ENCODE measurements at places on chromosomes 13 and 19.

DNA sequence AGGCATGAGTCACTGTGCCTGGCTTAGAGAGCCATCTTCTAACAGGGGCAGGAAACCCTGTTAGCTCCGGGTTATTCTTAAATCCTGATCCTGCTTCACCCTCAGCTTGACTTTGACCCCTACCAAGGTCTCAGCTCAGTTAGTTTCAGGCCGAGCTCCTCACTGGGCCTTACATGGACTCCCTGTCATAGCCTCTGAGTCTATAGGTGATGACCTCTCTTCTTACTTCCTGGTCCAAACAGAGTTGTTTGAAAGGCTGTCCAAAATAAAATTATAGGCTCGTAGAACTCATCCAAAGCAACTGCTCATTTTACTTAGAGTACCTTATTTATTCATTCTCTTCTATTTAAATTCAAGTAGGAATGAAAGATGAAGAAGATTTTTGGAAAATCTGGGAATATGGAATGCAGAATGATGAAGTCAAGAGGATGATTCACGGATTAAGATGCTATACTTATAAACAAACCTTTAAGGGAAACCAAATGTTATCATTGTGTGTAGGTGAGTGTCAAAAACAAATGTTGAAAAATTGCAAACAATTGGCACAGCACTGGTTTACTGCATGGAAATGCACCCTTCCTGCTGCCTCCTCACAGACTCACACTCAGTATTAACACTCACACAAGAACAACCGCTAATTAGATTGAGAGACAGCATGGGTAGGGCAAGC lies 174.1 kb downstream of the RGCC start:
- H3K4me1 ChIP-seq = no peaks in the 10 kb centered on the region
- H3K27ac ChIP-seq = no peak overlapping the region
- H3K27me3 ChIP-seq = no peaks in the 10 kb centered on the region
- H3K36me3 ChIP-seq = peaks cover 4% of the 10 kb centered on the region

- no peak overlapping the region for H3K4me3 ChIP-seq
- H3K4me1 ChIP-seq = peaks cover 14% of the 10 kb centered on the region
- H3K27ac ChIP-seq = no peak overlapping the region
- no peaks in the 10 kb centered on the region for H3K27me3 ChIP-seq
- H3K36me3 ChIP-seq = peaks cover 48% of the 10 kb centered on the region
- DNase-seq = no peak
Observed at GRCh38 chr13:73717632-73718031, 416.6 kb downstream of the KLF12 start.

- H3K27ac ChIP-seq = no peak overlapping the region
- H3K4me1 ChIP-seq = no peaks in the 10 kb centered on the region
- H3K27me3 ChIP-seq = no peaks in the 10 kb centered on the region
- H3K36me3 ChIP-seq = no peaks in the 10 kb centered on the region
Observed at GRCh38 chr13:77528834-77529500, 6.5 kb upstream of the SCEL start.

GRCh38 chr13:47455626-47456025 lies 545.4 kb downstream of the SUCLA2 start:
- H3K27me3 ChIP-seq = no peaks in the 10 kb centered on the region
- H3K4me1 ChIP-seq = no peaks in the 10 kb centered on the region
- DNase-seq = no peak
- no peak overlapping the region for H3K27ac ChIP-seq
- no peak overlapping the region for H3K4me3 ChIP-seq

GRCh38 chr19:14405758-14406644 lies 13.1 kb downstream of the DDX39A start:
- peaks cover 83% of the 10 kb centered on the region for H3K36me3 ChIP-seq
- H3K27ac ChIP-seq = peak overlapping the region; percentile 56
- no peaks in the 10 kb centered on the region for H3K27me3 ChIP-seq
- no peak overlapping the region for H3K4me3 ChIP-seq
- DNase-seq = peak; percentile 93
- peaks cover 37% of the 10 kb centered on the region for H3K4me1 ChIP-seq

DNA sequence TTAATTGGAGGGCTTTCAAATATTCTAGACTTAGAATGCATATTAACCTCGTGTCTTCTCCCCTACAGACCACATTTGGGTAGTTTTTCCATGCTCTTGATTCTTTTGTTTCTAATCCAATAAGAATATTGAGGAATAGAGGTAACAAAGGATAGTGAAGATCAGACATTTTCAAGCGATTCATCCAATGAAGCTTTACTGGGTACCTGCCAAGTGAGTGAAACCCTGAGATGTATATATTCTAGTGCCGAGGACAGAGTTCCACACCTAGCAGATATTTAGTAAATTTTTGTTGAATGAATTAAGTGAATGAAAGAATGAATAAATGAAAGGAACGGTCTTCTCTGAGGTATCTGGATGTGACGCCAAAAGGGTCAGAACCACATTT lies 442 bp upstream of the RFC3 start:
- peaks cover 5% of the 10 kb centered on the region for H3K27me3 ChIP-seq
- peaks cover 19% of the 10 kb centered on the region for H3K4me1 ChIP-seq
- H3K4me3 ChIP-seq = peak overlapping the region; percentile 93
- H3K36me3 ChIP-seq = peaks cover 15% of the 10 kb centered on the region
- peak overlapping the region; percentile 91 for H3K27ac ChIP-seq

GRCh38 chr13:42369071-42369797 lies 97.3 kb downstream of the AKAP11 start:
- no peak overlapping the region for H3K27ac ChIP-seq
- H3K4me3 ChIP-seq = no peak overlapping the region
- H3K4me1 ChIP-seq = peaks cover 15% of the 10 kb centered on the region

- H3K27me3 ChIP-seq = no peaks in the 10 kb centered on the region
- H3K4me3 ChIP-seq = peak overlapping the region; percentile 17
- peak overlapping the region; percentile 67 for H3K27ac ChIP-seq
- peaks cover 83% of the 10 kb centered on the region for H3K4me1 ChIP-seq
Observed at GRCh38 chr13:114124921-114125320, 7.5 kb downstream of the RASA3 start.

DNA sequence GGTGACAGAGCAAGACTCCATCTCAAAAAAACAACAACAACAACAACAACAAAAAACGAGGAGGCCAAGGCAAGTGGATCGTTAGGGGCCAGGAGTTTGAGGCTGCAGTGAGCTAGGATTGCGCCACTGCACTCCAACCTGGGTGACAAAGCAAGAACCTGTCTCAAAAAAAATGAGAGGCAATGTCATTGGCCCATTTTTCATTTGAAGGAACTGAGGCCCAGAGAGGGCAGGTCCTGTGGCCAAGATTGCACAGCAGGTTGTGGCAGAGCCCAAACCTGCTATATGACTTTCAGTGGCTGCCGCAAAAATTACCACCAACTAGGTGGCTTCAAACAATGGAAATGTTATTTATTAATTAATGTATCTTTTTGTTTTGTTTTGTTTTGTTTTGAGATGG lies 5.5 kb downstream of the PIK3R2 start:
- H3K36me3 ChIP-seq = peaks cover 14% of the 10 kb centered on the region
- H3K27me3 ChIP-seq = no peaks in the 10 kb centered on the region
- H3K27ac ChIP-seq = no peak overlapping the region
- H3K4me1 ChIP-seq = peaks cover 25% of the 10 kb centered on the region
- no peak for DNase-seq

DNA sequence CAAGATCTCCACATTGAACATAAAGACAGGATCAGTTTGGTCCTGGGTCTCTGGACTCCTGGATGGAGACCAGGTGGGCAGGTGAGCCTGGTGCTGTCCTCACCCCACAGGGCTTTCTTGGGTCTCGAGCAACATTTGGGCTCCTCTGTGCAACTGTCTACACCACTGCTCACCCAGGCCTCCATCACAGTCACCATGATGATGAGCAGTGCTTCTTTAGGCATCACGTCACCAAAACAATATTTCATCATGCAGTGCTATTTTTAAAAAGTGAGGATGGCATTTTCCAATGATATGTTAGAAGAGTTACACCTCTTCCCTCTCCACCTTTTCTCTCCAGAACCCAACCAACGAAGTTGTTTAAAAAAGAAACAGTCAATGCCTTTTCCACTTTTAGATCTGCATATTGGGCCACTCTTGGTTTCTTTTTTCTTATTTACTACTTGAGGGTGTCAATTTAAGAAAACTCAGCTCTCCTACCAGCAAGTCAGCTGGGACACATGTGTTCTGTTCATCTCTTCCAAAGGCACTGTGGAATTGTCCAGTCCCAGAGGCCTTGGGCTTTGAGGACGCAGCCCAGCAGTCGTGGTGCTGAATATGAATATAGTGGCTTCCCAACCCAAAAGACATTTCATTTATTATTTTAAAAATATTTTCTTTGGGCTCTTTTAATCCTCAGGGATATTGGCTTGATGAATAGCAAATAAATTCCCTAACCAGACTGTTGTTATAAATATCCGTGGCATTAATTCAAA lies 405.7 kb downstream of the KCNRG start:
- no peaks in the 10 kb centered on the region for H3K27me3 ChIP-seq
- no peaks in the 10 kb centered on the region for H3K36me3 ChIP-seq
- H3K4me1 ChIP-seq = peaks cover 13% of the 10 kb centered on the region
- H3K27ac ChIP-seq = no peak overlapping the region
- no peak for DNase-seq
- H3K4me3 ChIP-seq = no peak overlapping the region

- DNase-seq = no peak
- H3K27me3 ChIP-seq = no peaks in the 10 kb centered on the region
- H3K4me3 ChIP-seq = peak overlapping the region; percentile 77
Observed at GRCh38 chr19:7832009-7832408, 2.0 kb downstream of the EVI5L start.

DNA sequence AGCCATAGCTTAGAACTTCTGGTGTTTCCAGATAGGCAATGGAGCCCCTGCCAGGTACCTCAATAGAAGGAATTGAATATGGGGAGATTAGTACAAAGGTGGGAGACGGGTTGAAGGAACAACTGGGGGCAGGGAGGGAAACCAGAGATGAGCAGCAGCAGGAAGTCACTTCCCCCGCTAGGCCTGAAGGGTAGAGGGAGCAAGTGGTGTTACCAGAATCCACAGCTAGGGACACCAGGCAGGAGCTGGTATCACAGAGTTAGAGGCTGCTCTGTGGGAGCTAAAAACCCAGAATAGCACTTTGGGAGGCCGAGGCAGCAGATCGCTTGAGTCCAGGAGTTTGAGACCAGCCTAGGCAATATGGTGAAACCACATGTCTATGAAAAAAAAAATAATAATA lies 15.3 kb upstream of the HNRNPUL1 start:
- peaks cover 10% of the 10 kb centered on the region for H3K27me3 ChIP-seq
- no peaks in the 10 kb centered on the region for H3K4me1 ChIP-seq
- no peak overlapping the region for H3K27ac ChIP-seq
- no peaks in the 10 kb centered on the region for H3K36me3 ChIP-seq
- no peak overlapping the region for H3K4me3 ChIP-seq

GRCh38 chr13:104301171-104301975 lies 1235.2 kb upstream of the SLC10A2 start:
- H3K27me3 ChIP-seq = no peaks in the 10 kb centered on the region
- no peaks in the 10 kb centered on the region for H3K4me1 ChIP-seq
- H3K27ac ChIP-seq = no peak overlapping the region
- H3K4me3 ChIP-seq = no peak overlapping the region
- H3K36me3 ChIP-seq = no peaks in the 10 kb centered on the region
- no peak for DNase-seq

DNA sequence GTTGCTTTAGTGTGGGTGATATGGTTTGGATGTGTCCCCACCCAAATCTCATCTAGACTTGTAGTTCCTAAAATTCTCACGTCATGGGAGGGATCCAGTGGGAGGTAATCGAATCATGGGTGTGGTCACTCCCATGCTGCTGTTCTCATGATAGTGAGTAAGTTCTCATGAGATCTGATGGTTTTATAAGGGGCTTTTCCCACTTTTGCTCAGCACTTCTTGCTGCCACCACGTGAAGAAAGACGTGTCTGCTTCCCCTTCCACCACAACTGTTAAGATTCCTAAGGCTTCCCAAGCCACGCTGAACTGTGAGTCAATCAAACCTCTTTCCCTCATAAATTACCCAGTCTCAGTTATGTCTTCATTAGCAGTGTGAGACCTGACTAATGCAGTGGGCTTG lies 26.0 kb downstream of the OR10H4 start:
- H3K4me3 ChIP-seq = no peak overlapping the region
- H3K4me1 ChIP-seq = no peaks in the 10 kb centered on the region
- DNase-seq = no peak
- H3K27ac ChIP-seq = no peak overlapping the region
- H3K36me3 ChIP-seq = no peaks in the 10 kb centered on the region
- H3K27me3 ChIP-seq = peaks cover 27% of the 10 kb centered on the region

DNA sequence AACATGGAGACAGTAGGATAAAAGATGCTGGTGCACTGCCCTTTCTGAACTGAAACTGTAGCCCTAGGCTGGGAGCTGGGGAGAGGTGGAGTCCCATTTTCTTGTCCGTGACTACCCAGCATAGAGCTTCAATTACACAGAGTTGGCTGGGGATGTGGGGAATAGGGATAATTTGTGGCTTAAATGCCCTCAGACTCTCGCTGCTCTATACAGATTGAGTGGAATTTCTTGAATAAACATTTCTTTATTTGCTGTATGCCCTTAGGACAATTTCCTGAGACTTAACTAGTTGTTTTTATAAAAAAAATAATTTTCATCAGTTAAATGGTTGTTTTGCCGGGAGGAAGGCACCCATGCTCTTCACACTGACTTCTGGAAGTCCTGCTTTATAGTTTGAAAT lies 7.2 kb downstream of the IGFL2 start:
- no peak overlapping the region for H3K4me3 ChIP-seq
- no peak for DNase-seq
- H3K36me3 ChIP-seq = no peaks in the 10 kb centered on the region
- H3K27ac ChIP-seq = no peak overlapping the region
- H3K4me1 ChIP-seq = no peaks in the 10 kb centered on the region

DNA sequence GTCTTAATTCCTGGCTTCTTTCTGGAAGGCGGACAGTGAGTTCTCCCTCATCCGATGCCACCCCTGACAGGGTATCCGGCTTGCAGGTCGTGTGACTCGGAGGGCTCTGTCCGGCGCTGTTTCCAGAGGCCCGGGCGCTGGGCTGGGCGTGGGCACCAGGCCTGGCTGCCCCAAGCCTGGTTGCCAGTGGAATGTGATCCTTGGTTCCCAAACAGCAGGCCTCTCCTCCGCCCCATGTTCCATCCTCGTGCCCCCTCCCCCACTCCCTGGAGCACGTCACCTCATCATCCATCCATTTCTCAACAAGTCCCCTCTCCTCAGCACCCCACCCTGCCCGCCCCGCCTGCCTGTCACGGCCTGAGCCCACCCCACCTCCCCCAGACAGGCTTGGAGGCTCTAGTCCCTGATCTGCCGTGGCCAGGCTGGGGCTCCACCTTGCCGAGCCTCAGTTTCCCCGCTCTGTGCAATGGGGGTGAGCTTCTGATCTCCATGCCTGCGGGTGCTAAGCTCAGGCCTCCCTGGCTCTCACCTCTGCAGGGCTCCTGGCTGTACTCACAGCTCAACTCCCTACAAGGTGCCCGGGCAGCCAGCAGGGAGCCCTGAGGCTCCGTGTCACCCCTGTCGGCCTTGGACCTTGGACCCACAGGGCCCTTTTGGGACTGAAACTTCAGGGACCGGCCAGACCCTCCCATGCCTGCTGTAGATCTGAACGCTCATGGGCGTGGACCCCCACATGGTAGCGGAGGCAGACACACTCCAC lies 2.3 kb downstream of the TBXA2R start:
- no peak overlapping the region for H3K4me3 ChIP-seq
- H3K27ac ChIP-seq = no peak overlapping the region
- peaks cover 18% of the 10 kb centered on the region for H3K4me1 ChIP-seq
- no peaks in the 10 kb centered on the region for H3K36me3 ChIP-seq

GRCh38 chr19:3096902-3097326 lies 2.8 kb downstream of the GNA11 start:
- no peak overlapping the region for H3K4me3 ChIP-seq
- H3K27ac ChIP-seq = no peak overlapping the region
- H3K36me3 ChIP-seq = no peaks in the 10 kb centered on the region
- H3K27me3 ChIP-seq = no peaks in the 10 kb centered on the region
- no peak for DNase-seq
- peaks cover 33% of the 10 kb centered on the region for H3K4me1 ChIP-seq

- H3K27ac ChIP-seq = no peak overlapping the region
- DNase-seq = no peak
- H3K4me3 ChIP-seq = no peak overlapping the region
- no peaks in the 10 kb centered on the region for H3K4me1 ChIP-seq
- no peaks in the 10 kb centered on the region for H3K36me3 ChIP-seq
Observed at GRCh38 chr13:26024558-26024957, 27.3 kb downstream of the SHISA2 start.
